Renal cortex interstitium (tissue), 15 donors: ENCODE measurements at places on chromosomes 7 and 10.

DNA sequence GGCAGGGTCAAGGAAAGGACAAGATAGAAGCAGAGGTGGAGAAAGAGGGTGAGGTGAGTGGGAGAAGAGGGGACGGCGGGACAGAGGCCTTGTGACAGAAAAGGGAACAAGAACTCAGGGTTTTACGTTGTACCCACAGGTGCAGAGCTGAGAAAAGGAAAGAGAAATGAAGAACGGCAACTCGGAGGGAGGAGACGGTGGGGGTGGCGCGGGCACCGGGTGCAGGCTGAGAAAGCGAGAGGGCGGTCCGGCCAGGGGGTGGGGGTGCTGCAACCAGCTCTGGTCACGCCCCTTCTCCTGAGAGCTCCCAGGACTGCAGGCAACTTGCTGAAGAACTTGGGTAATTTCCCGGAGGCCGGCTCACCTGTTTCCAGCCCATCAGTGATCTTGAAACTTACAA is 65.3 kb downstream of the CARD11 start:
- peak; percentile 40 for DNase-seq

DNA sequence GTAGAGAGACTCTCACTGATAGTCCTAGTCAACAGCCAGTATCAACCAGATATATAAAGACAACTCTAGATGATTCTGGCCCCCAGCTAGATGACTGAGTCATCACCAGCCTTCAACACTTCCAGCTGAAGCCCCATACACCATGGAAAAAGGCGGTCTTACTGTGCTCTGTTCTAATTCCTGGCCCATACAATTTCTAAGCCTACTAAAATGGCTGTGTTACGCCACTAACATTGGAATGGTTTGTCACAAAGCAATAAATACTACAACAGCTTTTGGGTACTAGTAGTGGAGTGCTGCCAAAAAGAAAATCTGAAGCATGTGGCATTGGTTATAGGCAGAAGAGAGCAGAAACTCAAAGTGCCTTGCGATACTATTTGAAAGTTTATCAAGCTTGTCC is 13.0 kb upstream of the TES start:
- no peak for DNase-seq

DNA sequence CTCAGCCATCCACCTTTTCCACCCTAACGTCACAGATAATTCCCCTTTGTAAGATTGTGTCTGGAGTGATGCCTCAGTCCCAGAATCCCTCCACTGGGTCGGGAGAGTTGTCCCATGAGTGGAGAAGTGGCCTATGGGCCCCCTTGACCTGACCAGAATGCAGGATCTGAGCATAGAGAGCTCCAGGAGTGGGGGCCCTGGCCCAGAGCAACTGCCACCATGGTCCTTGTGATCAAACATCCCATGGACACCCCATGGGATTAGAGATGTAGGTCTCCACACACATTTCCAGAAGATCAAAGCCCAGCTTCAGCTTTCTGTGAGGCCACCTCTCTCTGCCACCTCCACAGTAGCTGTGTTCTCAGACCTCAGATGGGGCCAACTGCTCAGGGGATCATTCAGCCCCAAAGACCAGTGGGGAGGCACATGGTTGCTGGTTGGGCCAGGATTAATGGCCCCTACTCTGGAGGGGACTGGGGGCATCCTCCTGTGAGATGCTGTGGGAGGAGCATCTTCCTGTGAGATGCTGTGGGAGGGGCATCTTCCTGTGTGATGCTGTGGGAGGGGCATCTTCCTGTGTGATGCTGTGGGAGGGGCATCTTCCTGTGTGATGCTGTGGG is 28.5 kb upstream of the DPYSL4 start:
- no peak for DNase-seq

- DNase-seq: no peak
Measured at GRCh38 chr7:25537662-25538375, 309.5 kb upstream of the NPVF start.

DNA sequence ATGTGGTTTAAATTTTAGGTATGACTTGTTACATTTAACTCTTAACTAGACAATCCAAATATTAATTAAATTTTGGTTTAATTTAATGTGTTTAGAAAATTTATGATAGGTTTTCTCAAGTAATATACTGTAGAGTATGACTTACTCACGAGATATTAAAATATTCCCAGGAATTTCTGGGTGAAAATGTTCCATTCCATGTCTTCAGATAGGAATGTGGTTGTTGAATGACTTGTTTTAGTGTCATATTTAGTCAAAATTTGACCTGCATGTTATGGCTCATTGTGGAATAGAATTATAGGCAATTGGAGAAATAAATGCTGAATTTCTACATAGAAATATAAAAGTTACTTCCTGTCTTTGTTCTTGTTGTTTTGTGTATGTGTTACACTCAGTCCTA is 46.7 kb downstream of the SHOC2 start:
- DNase-seq: no peak

DNA sequence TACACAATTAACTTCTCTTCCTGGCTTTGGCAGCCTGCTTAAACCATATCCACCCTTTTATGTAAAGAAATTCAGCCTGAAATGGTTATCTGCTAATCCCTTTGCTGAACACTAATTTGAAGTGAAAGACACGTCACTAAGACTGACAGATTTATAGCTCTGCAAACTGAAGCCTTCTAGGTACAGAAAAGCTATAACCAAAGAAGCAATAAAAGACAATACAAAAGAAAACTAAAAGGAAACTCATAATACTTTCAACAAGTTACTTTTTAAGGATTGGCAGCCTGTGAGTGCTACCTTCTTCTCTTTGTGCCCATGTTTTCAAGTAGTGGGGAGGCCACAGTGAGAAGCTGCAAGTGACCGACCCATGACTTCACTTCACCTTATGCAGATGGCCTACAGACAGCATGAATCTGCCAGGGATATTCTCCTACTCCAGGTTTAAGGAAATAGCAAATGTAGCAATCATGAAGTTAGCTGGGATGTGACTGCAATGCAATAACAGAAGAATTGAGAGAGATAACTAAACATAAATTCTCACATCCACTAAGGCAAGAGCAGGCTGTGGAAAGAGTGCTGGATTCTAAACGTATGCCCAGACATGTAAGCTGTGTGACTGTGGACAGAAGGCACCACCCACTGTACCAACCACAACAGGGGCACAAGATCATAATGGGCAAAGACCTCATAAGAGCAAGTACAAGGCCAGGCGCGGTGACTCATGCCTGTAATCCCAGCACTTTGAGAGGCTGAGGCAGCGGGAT is 10.7 kb upstream of the SPOCK2 start:
- DNase-seq: no peak

- DNase-seq: peak; percentile 20
Measured at GRCh38 chr10:74753442-74754211, 72.8 kb upstream of the KAT6B start.

GRCh38 chr7:146736446-146737190 is 620.0 kb downstream of the CNTNAP2 start:
- DNase-seq: no peak

GRCh38 chr7:100356416-100357068 is 1.4 kb upstream of the PILRB start:
- DNase-seq: no peak

- DNase-seq: no peak
Measured at GRCh38 chr10:113610631-113611601, 52.9 kb downstream of the NRAP start.

GRCh38 chr7:64602518-64602917 is 39.6 kb upstream of the ZNF680 start:
- no peak for DNase-seq
